ENCODE measurements at places on chromosomes 6 and 20. TPM values are rescaled to one million over a fixed set of nuclear protein-coding genes. Genes with fewer than 3 reads are reported as not detected.

SAMHD1 gene
- 146 TPM for polyA plus RNA-seq

DNA sequence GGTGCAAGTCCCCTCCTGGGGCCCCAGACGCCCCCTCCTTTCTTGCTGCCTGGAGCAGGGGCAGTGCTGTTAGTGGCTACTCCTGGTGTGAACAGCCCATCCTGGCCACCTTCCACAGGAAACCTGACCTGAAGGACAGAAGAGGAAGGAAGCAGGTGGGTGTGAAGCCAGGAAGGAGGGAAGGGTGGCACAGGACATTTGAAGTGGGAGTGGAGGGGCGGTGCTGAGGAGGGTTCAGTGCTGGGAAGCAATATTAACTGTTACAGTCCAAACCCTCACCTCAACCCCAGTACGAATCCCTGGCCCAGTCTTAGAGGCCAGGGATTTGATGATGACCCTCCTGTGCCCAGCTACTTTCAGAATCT lies 766 bp downstream of the PRICKLE4 start:
- DNase-seq, result no peak

GNMT gene
- 0.52 TPM for polyA plus RNA-seq

DNA sequence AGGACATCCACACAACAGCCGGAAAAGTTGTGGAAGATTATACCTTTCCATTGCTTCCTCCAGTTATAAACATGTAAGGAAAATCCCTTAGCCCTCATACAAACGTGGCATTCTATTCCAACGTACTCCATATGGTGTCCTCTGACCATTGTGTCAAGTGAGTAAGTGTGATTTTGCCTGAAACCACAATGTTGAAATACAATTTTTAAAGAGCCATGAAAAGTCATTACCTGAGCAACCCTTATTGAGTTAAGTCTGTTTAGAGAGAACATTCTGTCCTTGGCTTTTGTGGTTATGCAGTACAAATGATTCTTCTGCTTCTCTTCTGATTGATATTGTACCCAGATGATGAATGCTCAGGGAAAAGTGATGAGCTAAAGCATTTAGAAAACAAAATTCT lies 530.1 kb downstream of the HAO1 start:
- no peak for DNase-seq

DNA sequence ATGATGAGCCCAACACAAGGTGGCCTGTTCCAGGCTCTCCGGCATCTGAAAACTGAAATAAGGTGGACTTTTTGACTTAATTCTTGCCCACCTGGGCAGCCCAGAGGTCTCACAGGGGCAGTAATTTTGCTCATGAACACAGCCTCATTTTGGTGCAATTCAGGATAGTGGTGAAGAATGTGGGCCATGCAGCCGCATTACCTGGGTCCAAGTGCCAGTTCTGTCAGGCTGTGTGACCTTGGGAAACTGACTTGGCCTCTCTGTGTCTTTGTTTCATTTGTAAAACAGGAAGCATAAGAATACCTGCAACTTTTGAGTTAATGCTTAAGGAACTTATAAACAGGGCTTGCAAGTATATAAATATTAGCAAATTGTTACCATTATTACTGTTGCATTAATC lies 5.6 kb downstream of the PREX1 start:
- no peak for DNase-seq

- no peak for DNase-seq
Observed at GRCh38 chr6:106113256-106113959, 27.3 kb downstream of the PRDM1 start.

Measured in urinary bladder (tissue), 4 donors.